ENCODE measurements at places on chromosomes 1 and 21. TPM values are rescaled to one million over a fixed set of nuclear protein-coding genes. Genes with fewer than 3 reads are reported as not detected.

SLC30A2 gene
- not detected for total RNA-seq

RAB7B gene
- total RNA-seq = 0.13 TPM

MIS18A gene
- 16.1 TPM for total RNA-seq

HNRNPR gene
- total RNA-seq = 155 TPM

NBPF9 gene
- 22.4 TPM for total RNA-seq

FMO1 gene
- total RNA-seq = not detected

MRPL20 gene
- 100 TPM for total RNA-seq

Measured in thoracic aorta endothelial cell (primary cell).